Activated T-helper 17 cell treated with anti-CD3 and anti-CD28 coated beads, Interleukin-2, amount 50 U/mL, for 72 hours (primary cell): ENCODE measurements at places on chromosomes 7 and 10. TPM values are rescaled to one million over a fixed set of nuclear protein-coding genes. Genes with fewer than 3 reads are reported as not detected.

Gene HOXA11
- total RNA-seq = not detected

Gene OR13A1
- not detected for total RNA-seq

Gene CHAT
- total RNA-seq = not detected

Gene COMMD3
- 79.3 TPM for total RNA-seq

Gene OR2A1
- total RNA-seq = 0.05 TPM

Gene RNF148
- not detected for total RNA-seq

Gene FGF8
- total RNA-seq = not detected

Gene STK31
- total RNA-seq = 0.52 TPM

Gene PITX3
- total RNA-seq = not detected

Gene CALML5
- not detected for total RNA-seq

Gene ZNF239
- total RNA-seq = 1.8 TPM

Gene SPDYE5
- total RNA-seq = 0.24 TPM

Gene MOGAT3
- not detected for total RNA-seq

Gene ZNF248
- 8.4 TPM for total RNA-seq

Gene UBE2D1
- total RNA-seq = 13.9 TPM

Gene CPVL
- total RNA-seq = 0.63 TPM

Gene MET
- 0.08 TPM for total RNA-seq

Gene VPS50
- total RNA-seq = 20.4 TPM

Gene MTPN
- total RNA-seq = 149 TPM

Gene TDRD1
- total RNA-seq = 0.48 TPM

Gene MYL10
- not detected for total RNA-seq

Gene FBXO24
- 5.6 TPM for total RNA-seq

Gene CFAP70
- 0.74 TPM for total RNA-seq

Gene CAV2
- not detected for total RNA-seq

Gene BTBD16
- not detected for total RNA-seq

Gene LRRC18
- total RNA-seq = not detected

Gene MMD2
- total RNA-seq = not detected

Gene SLC26A3
- total RNA-seq = not detected

Gene SFTPA1
- not detected for total RNA-seq

Gene ALOX5
- 4.0 TPM for total RNA-seq

Gene TSPAN15
- 12.7 TPM for total RNA-seq

Gene PRKCQ
- total RNA-seq = 37.8 TPM

Gene METTL27
- total RNA-seq = 0.76 TPM

Gene LRGUK
- 0.42 TPM for total RNA-seq

Gene LRRTM3
- not detected for total RNA-seq

Gene CACNB2
- total RNA-seq = not detected

Gene OPN4
- not detected for total RNA-seq

Gene TRPV5
- total RNA-seq = 0.13 TPM

Gene RBM20
- total RNA-seq = not detected

Gene DDC
- not detected for total RNA-seq

Gene DNAJC12
- total RNA-seq = 3.7 TPM

Gene SPDYE11
- not detected for total RNA-seq

Gene DMBT1
- not detected for total RNA-seq

Gene ANKRD1
- not detected for total RNA-seq

Gene PON1
- not detected for total RNA-seq

Gene ARL3
- total RNA-seq = 14.3 TPM

Gene OR2A14
- total RNA-seq = not detected

Gene TRIM50
- total RNA-seq = not detected

Gene NCF1
- 0.24 TPM for total RNA-seq
